ENCODE measurements at places on chromosomes 12 and 14. TPM values are rescaled to one million over a fixed set of nuclear protein-coding genes. Genes with fewer than 3 reads are reported as not detected.
A peak's percentile ranks its signal among the peaks of the same experiment; 100 is the strongest.

The SNX6 gene
- total RNA-seq: 113 TPM

The SLC17A8 gene
- total RNA-seq: not detected

The CERS5 gene
- 7.0 TPM for total RNA-seq

The OR6C75 gene
- not detected for total RNA-seq

- H3K27me3 ChIP-seq: peaks cover 15% of the 10 kb centered on the region
- no peak for DNase-seq
- H3K27ac ChIP-seq: no peak overlapping the region
- no peak overlapping the region for H3K4me3 ChIP-seq
Observed at GRCh38 chr12:57770734-57771133, 1.2 kb downstream of the METTL1 start.

DNA sequence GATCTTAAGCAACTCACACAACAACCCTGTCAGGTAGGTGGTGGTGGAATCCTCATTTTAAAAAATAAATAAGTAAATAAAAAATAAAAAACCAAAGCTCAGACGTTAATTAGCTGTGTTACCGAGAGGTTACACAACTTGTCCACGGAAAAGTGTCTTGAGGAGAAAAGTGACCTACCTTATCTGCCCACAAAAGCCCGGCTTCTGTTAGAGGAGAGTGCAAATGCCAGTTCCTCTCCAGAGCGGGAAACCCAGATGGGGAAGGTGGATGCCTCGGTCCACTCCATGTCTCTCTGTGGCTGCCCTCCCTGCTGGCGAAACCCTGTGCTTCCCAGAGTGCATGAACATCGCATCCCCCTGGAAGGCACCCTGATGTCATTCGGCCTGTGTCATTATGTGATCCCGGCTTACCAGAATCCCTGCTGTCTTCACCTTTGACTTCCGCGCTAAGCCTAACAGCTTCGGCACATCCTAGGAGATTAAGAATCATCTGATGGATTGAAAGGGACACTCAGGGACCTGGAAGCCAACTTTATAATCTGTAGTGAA lies 6.4 kb downstream of the MLXIP start:
- peaks cover 95% of the 10 kb centered on the region for H3K4me1 ChIP-seq
- H3K4me3 ChIP-seq: no peak overlapping the region
- DNase-seq: peak; percentile 23
- no peaks in the 10 kb centered on the region for H3K27me3 ChIP-seq
- peaks cover 12% of the 10 kb centered on the region for H3K36me3 ChIP-seq
- H3K27ac ChIP-seq: peak overlapping the region; percentile 97

GRCh38 chr12:6326316-6327228 lies 15.3 kb downstream of the TNFRSF1A start:
- peaks cover 43% of the 10 kb centered on the region for H3K36me3 ChIP-seq
- H3K4me3 ChIP-seq: no peak overlapping the region
- H3K27ac ChIP-seq: peak overlapping the region; percentile 82
- H3K27me3 ChIP-seq: no peaks in the 10 kb centered on the region
- H3K4me1 ChIP-seq: peaks cover 61% of the 10 kb centered on the region

DNA sequence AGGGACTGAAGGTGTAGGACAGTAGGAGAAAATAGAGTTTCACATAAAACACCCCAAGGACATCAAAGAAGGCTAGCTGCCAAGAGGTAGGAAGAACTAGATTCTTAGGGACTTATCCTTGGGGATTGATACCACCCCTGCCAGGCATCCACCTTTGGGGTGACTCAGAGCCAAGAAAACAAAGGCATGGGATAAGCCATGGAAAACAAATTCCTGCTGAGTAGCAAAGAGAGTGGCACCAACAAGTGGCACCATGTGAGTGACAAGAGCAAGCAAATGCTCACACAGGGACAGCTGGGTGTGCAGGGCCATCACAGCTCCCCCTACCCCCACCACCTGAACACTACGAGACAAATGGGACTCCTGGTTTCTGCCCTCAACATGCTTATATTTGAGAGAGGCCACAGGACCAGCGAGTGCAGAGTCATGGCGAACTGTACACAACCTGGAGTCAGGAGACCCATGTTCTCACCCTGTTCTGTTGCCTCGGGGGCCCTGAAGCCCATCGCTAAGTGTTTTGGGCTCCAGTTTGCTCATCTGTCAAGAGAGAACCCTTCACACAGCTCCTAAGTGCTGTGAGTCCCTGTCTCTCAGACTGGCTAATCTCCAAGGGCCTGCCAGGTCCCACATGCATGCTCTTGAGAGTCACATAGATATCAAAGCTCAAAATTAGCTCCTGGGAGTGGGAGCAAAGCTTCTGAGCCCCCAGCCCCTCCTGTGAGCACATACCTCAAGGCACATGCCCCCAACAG lies 91.9 kb downstream of the DPF3 start:
- DNase-seq: peak; percentile 34
- peaks cover 79% of the 10 kb centered on the region for H3K4me1 ChIP-seq
- no peak overlapping the region for H3K4me3 ChIP-seq
- no peaks in the 10 kb centered on the region for H3K36me3 ChIP-seq

DNA sequence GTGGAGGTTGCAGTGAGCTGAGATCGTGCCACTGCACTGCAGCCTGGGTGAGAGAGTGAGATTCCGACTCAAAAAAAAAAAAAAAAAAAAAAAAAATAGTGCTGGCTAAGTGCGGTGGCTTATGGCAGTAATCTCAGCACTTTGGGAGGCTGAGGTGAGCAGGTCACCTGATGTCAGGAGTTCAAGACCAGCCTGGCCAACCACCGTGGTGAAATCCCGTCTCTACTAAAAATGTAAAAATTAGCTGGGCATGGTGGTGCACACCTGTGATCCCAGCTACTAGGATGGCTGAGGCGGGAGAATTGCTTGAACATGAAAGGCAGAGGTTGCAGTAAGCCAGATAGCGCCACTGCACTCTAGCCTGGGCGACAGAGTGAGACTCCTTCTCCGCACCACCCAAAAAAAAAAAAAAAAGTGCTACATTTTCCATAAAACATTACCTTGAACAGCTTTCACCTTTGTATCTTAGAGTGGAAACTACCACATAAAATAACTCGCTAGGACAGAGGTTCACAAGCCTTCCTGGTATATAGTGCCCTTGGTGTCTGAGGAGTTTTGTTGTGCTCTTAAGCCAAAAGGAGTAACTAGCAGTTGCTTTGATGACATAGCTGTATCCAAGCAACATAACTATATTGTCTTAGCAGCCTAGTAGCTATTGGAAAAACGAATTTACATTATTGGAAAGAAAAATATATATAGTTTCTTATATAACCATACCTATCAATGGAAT lies 11.1 kb downstream of the PTGES3 start:
- H3K4me1 ChIP-seq: peaks cover 47% of the 10 kb centered on the region
- DNase-seq: no peak
- H3K27me3 ChIP-seq: no peaks in the 10 kb centered on the region
- no peak overlapping the region for H3K27ac ChIP-seq
- H3K4me3 ChIP-seq: no peak overlapping the region

- peak overlapping the region; percentile 78 for H3K4me3 ChIP-seq
- H3K27me3 ChIP-seq: peaks cover 9% of the 10 kb centered on the region
- no peak for DNase-seq
- peaks cover 22% of the 10 kb centered on the region for H3K36me3 ChIP-seq
- H3K4me1 ChIP-seq: no peaks in the 10 kb centered on the region
Observed at GRCh38 chr14:22837114-22837749, 847 bp downstream of the MMP14 start.

GRCh38 chr12:50296554-50296953 lies 13.2 kb upstream of the LIMA1 start:
- peak overlapping the region; percentile 62 for H3K27ac ChIP-seq
- H3K36me3 ChIP-seq: no peaks in the 10 kb centered on the region
- H3K4me1 ChIP-seq: peaks cover 20% of the 10 kb centered on the region
- H3K4me3 ChIP-seq: no peak overlapping the region
- no peaks in the 10 kb centered on the region for H3K27me3 ChIP-seq

DNA sequence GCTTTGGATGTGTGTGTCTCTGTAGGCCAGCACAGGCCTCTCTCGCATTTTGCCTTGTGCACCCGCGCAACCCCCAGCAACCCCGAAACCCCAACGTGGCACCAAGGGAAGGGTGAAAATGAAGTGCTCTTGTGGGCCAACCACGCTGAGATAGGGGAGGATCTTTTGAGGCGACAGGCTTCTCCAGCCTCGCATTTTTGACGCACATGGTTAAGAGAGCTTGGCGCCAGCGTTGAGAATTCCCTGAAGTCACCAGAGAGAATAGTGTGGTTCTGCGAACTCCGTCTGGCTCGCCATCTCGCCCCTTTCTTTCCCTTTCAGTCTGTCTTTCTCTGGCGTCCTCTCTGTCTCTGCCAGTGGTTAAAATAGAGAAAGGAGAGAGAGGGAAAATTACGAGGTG lies 1.9 kb upstream of the TBX3 start:
- peaks cover 15% of the 10 kb centered on the region for H3K4me1 ChIP-seq
- no peaks in the 10 kb centered on the region for H3K36me3 ChIP-seq
- DNase-seq: no peak
- no peak overlapping the region for H3K27ac ChIP-seq
- H3K27me3 ChIP-seq: peaks cover 28% of the 10 kb centered on the region

All from gastrocnemius medialis (tissue), 4 donors.